NCI-H226 (cell line): ENCODE measurements at places on chromosomes 1 and 21.

DNA sequence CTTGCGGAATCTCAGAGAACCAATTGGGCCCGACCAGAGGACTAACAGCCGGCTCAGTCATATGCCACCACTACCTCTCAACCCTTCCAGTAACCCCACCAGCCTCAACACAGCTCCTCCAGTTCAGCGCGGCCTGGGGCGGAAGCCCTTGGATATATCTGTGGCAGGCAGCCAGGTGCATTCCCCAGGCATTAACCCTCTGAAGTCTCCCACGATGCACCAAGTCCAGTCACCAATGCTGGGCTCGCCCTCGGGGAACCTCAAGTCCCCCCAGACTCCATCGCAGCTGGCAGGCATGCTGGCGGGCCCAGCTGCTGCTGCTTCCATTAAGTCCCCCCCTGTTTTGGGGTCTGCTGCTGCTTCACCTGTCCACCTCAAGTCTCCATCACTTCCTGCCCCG is 49.8 kb downstream of the ACP6 start:
- no peak for DNase-seq

- peak; percentile 52 for DNase-seq
Observed at GRCh38 chr1:207748737-207749528, 2.9 kb upstream of the CD46 start.

GRCh38 chr1:17648457-17649145 is 106.5 kb upstream of the ACTL8 start:
- DNase-seq, result peak; percentile 17

GRCh38 chr1:194062962-194063361 is 876.5 kb upstream of the B3GALT2 start:
- peak; percentile 89 for DNase-seq

GRCh38 chr1:205763980-205764379 is 11.3 kb downstream of the RAB29 start:
- no peak for DNase-seq

DNA sequence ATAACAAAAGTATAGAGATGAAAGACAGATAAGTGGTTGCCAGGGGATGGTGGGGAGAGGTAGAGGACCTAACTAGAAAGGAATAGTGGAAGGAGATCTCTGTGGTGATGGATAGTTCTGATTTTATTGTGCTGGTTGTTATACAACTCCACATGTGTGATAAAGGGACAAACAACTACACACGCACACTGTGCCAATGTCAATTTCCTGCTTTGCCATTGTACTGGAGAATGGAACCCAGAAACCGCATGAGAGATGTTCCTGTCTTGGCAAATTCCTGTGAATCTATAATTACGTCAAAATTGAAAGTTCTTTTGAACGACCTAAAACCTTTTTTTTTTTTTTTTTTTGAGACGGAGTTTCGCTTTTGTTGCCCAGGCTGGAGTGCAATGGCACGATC is 11.0 kb downstream of the TNFRSF9 start:
- no peak for DNase-seq

- DNase-seq, result no peak
Observed at GRCh38 chr1:11638121-11638520, 16.1 kb downstream of the FBXO2 start.

- no peak for DNase-seq
Observed at GRCh38 chr1:179774566-179774965, 31.5 kb downstream of the FAM163A start.

GRCh38 chr1:151494741-151495281 is 16.4 kb upstream of the CGN start:
- DNase-seq, result peak; percentile 77

- no peak for DNase-seq
Observed at GRCh38 chr1:14261395-14261794, 337.1 kb upstream of the KAZN start.

GRCh38 chr1:85201340-85202091 is 700 bp upstream of the SYDE2 start:
- peak; percentile 77 for DNase-seq

DNA sequence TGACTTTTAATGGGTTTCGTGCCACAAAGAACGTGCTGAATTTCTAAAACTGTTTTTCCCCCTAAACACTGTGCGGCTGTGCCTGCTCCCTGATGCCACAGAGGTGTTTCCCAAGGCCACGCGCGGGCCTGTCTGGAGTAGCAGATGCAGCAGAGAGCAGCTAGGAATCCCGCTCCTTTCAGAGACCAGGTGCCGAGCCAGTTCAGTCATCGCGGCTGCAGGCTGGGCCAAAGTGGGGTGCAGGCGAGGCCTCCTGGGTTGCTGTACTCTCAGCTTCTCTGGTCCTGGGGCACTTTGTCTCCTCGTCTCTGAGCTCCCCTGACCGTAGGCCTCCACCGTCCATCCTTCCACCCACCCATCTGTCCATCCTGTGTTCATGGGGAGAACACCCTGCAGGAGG is 17.4 kb upstream of the DIP2A start:
- DNase-seq, result no peak
